ENCODE measurements at places on chromosomes 3 and 15.
A peak's percentile ranks its signal among the peaks of the same experiment; 100 is the strongest.

DNA sequence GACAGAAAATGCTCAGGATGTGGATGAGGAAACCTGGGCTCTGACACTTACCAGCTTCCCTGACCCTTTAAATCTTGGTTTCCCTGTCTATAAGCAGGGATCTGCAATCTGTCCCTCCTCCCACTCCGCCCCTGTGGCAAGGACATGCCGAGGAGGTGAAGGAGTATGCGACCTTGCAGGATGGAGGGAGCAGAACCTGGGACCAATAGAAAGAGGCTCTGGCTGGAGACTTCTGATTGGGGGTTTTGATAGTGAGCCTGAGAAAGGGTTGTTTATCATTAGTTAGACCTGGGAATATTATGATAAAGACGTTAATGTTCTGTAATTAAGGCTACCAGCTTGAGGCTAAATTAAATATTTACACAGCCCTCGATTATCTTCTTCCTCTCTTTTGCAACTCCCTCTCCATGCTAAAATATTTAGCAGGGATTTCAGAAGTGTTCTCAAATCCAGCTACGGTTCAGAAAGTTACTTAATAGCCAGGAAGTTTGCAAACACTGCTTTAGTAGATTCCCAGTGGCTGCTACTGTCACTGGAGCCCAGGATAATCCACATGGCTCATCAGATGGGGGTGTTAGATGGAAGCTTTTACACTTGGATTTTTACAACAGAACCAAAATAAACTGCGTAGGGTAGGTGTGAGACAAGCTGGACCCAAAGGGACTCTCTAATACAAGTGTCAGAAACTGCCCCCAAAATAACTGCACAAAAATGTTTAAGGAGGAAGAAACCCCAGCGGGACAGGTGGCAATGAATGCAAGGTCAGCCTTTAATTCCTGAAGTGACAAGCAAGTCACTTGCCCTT, 9.2 kb upstream of the PAQR5 start:
- DNase-seq: no peak

- no peak for DNase-seq
These were observed 36.4 kb upstream of the EHHADH start for GRCh38 chr3:185290266-185290665.

GRCh38 chr15:67968564-67968963, 85.6 kb upstream of the PIAS1 start:
- DNase-seq: no peak

- peak; percentile 73 for DNase-seq
These were observed 21.3 kb upstream of the DAPK2 start for GRCh38 chr15:64067564-64068030.

- no peak for DNase-seq
These were observed 86.5 kb downstream of the TPRG1 start for GRCh38 chr3:189258261-189258660.

GRCh38 chr3:77500721-77501120, 460.8 kb downstream of the ROBO2 start:
- DNase-seq: no peak
